GM12878 (cell line): ENCODE measurements at places on chromosomes 6 and 20. TPM values are rescaled to one million over a fixed set of nuclear protein-coding genes. Genes with fewer than 3 reads are reported as not detected.

Gene MYCT1
- polyA plus RNA-seq: not detected in 2 replicates

Gene CD24
- polyA plus RNA-seq: 4.3 and 5.5 TPM in 2 replicates

Gene TRIM10
- polyA plus RNA-seq: not detected in 2 replicates

Gene CDH26
- polyA plus RNA-seq: not detected in 2 replicates

Gene TOX2
- polyA plus RNA-seq: 7.3 and 7.4 TPM in 2 replicates
